ENCODE measurements at places on chromosomes 11 and 22. TPM values are rescaled to one million over a fixed set of nuclear protein-coding genes. Genes with fewer than 3 reads are reported as not detected.

Gene SULT4A1
- total RNA-seq: not detected

Gene PSMD13
- total RNA-seq: 235 TPM

Gene FXYD6
- total RNA-seq: not detected

Gene PDGFB
- 12.4 TPM for total RNA-seq

GRCh38 chr11:5092821-5093585 is 23.6 kb downstream of the OR52E1 start:
- DNase-seq: no peak

GRCh38 chr11:116072133-116072532 is 567.9 kb upstream of the CADM1 start:
- DNase-seq: no peak

GRCh38 chr22:47175151-47176025 is 412.9 kb downstream of the TBC1D22A start:
- DNase-seq: no peak

- no peak for DNase-seq
Measured at GRCh38 chr11:3623121-3623520, 18.7 kb downstream of the ART5 start.

- no peak for DNase-seq
Measured at GRCh38 chr11:115677190-115677589, 173.0 kb upstream of the CADM1 start.

- no peak for DNase-seq
Measured at GRCh38 chr11:61540528-61540927, 32.0 kb downstream of the LRRC10B start.

DNA sequence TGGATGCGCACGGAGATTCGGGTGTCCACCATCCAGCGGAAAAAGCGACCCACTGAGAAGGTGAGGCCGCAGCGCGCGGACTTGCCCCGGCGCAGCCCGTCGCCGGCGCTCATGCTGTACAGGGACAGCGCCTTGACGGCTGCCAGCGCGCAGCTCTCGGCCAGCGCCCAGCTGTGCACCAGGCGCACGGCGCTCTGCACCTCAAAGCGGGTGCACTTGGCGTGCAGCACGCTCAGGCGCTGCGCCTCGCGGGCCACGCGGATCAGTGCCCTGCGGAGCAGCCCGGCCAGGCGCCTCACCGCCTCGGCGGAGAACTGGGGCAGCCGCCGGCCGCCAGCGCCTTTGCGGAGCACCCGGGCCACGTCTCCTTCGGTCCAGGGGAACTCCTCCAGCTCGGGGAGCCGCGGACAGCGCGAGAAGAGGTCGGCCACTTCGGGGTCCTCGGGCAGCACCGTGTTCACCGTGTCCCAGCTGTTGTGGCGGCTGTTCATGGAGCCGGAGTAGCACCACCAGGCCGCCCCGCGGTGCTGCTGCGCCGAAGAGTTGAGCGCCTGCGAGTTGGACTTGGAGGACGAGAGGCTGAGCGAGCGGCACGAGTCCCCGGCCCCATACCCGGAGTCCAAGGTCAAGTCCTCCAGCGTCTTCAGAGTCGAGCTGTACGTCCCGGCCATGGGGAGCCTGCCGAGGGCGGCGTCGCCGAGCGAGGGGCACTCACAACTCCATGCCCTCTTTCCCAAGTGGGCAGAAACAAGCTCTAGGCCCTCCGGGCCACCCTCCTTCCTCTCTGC is 703 bp downstream of the ABTB2 start:
- peak; percentile 79 for DNase-seq

- DNase-seq: no peak
Measured at GRCh38 chr11:68308068-68308467, 4.3 kb upstream of the LRP5 start.

DNA sequence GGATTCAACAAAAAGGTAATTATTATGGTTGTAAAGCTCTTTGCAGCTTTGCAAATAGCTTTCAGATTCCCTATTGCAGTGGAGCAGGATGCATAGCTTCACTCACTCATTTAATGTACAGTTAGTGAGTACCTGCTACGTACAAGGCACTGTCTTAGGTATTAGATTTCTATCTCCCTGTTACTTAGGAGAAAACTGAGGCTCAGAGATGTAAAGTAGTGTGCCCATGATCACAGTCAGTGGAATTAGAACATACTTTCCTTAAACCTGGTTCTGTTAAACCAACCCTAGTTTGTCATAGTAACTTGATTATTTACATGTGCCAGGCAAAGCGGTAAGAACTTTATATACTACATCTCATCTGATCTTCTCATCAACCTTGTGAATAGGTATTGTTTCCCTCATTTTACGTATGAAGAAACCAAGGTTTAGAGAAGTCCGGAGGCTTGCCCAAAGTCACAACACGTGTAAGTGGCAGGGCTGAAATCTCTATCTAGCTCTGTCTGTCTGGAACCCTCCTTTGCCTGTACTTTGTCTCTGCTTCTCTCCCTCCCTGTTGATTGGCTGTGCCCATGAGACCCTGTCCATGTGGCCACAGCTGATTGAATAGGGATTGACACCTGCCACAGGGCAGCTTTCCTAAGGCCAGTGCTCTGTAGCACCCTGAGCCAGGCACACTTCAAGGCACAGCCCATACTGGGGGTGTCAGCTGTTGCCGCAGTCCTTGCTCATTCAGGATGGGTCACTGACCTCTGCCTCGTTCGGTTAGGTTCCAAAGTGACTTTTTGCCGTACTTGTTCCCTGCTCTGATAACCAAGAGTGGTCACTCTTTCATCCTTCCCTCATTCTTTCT is 63.8 kb upstream of the PRSS23 start:
- DNase-seq: no peak

DNA sequence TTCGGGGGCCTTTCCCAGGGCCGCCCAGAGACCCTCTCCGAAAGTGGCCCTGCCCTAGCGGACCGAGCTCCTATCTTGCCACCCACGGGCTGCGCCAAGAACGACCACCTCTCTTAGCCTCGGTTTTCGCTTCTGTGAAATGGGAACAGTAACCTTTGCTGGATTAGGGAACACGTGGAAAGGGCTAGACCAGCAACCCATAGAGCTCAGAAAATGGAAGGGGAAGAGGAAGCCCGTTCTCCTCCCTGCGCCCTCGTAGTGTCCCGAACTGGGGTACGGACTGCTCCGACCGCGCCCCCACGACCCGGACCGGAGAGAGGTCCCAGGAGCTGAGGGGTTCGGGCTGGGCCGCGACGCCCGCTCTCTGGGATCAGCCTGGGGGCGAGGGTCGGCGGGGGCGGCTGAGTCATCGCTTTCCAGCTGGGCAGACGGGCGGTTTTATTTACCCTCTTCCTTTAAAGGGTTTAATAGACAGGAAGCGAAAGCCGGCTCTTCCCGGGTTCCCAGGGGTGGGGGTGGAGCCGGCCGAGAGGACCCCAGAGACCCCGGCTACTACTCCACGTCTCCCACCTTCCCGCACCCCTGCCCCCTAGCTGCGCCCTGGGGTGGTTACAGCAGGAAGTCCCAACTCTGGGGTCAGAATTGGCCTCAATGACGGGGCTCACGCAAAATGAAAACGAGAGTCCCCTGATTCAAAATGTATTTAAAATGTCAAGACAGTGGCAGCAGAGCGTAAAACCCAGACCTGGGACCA is 907 bp upstream of the PHLDA2 start:
- DNase-seq: peak; percentile 88

- no peak for DNase-seq
Measured at GRCh38 chr11:73787051-73787642, 527 bp upstream of the MRPL48 start.

GRCh38 chr22:45996241-45997076 is 19.5 kb upstream of the WNT7B start:
- no peak for DNase-seq

DNA sequence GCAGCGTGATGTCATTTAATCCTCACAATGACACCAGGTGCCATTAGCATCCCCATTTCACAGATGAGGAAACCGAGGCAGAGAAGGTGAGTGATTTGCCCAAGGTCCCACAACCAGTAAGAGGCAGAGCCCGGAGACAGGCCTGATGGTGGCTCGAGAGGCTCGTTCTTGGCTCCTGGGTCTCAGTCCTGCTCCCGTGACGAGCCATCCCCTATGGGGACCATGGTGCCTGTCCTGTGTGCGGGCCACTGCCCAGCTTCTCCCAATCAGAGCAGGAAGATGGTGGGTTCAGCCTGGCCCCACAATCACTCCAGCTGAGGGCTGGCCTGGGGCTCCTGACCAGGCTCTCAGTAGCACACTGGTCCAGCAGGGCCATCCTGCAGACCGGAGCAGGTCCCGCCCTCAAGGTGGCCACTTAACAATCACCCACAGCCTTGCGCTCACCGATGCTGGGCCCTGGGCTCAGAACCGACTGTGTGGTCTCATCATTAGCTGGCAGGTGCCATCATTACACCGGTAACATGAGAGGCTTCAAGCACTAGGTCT is 3.6 kb downstream of the ALDH3B1 start:
- no peak for DNase-seq

- no peak for DNase-seq
Measured at GRCh38 chr11:91795139-91795887, 429.3 kb upstream of the FAT3 start.

- DNase-seq: no peak
Measured at GRCh38 chr11:8788616-8789015, 106.0 kb downstream of the RPL27A start.

DNA sequence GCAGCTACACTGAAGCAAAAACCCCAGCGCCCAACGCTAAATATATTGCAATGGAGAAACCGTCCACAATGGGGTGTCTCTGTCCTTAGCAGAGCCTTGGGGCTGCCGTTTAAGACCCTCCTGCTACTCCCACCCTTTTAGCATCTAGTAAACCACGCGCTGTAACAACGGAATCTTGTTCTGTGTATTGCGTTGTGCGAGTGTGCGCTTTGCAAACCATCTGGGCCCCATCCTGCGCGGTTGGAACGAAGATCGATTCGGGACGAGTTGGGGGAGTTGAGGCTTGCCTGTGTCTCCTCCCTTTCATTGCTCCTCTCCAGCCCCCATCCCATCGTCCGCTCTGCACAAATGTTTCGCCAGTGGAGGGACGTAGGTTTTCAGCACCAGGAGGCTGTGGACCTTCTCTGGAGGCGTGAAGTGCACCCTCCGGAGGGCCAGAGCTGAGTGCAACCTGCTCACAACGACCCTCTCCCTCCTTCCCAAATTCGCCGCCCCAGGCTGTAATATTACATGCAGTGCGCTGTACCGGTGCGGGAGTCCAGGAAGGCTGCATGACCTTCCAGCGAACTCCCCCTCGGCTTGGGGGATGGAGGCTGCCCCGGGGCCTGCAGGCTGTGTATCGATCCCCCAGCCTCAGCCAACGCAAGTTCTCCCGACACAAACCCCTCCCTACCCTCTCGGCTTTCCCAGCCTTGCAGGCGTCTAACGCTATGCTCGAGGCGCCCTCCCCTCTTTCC is 1.6 kb upstream of the KMT2A start:
- peak; percentile 38 for DNase-seq

DNA sequence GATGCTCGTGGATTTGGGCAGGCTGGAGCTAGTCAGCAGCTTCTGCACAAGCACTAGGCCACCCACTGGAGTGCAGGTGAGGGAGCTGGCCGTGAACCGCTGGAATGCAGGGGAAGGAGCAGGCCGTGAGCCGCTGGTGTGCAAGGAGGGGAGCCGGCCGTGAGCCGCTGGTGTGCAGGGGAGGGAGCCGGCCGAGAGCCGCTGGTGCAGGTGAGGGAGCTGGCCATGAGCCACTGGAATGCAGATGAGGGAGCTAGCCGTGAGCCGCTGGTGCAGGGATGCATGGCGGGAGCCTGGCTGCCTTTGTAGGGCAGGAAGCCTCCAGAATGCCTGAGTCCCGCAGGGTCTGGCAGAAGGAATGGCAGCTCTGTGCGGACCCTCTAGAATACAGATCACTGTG is 4220.0 kb upstream of the OR11H1 start:
- no peak for DNase-seq

DNA sequence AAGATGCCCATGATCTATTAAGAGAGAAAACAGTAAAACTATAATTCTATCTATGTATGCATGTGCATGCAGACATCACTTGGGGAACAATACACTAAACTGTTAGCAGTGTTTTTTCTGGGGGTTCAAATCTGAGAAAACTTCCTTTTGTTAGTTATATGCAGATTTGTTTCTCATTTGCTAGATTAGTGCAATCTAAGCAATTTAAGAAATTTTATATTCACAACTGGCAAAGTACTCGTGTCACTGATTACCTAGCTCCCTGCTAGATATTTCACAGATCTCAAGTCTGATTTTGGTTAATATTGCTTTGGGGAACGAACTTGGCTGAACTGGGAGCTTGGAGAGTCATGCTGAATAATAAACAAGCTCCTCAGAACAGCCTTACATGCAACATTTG is 14.9 kb upstream of the OSBP start:
- DNase-seq: no peak

DNA sequence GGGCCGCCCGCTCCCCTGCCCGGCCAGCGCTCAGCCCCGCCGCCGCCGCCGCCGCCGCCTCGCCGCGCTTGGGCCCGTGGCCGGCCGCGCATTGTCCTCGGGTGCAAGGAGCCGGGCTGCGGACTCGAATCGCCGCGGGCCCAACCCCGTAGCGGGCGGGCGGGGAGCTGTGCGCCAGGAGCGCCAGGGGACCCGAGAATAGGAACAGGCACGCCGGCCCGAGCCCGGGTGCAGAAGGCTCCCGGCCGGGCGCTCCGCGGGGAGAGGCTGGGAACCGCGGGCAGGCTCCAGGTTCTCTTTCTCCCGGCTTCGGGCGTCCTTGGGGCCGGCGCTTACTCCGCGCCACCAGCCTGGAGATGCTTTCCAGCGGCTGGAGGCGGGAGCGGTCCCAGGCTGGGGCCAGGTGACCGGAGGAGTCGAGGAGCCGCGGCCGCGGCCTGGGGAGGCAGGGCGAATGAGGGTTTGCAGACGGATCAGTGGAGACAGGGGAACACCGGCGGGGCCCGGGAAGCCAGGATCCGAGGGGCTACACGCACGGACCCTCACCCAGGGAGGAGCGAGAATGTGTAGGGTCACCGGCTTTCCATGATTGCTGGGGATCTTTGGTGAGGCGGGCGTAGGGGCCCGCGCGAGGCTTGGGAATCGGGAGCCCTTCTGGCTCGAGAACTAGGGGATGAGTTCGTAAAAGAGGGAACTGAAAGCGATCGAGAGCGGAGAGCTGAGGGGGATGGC is 726 bp downstream of the PKNOX2 start:
- no peak for DNase-seq

GRCh38 chr22:50314455-50315288 is 7.2 kb upstream of the PLXNB2 start:
- DNase-seq: peak; percentile 55
